ENCODE measurements at places on chromosomes 1 and 21. TPM values are rescaled to one million over a fixed set of nuclear protein-coding genes. Genes with fewer than 3 reads are reported as not detected.

Gene TTC34
- 0.04 TPM for total RNA-seq

Gene NGF
- 0.70 TPM for total RNA-seq

Gene ST6GALNAC5
- 0.09 TPM for total RNA-seq

Gene FGGY
- total RNA-seq: 3.1 TPM

Gene TMEM125
- total RNA-seq: not detected

Gene SHISAL2A
- total RNA-seq: 0.38 TPM

Gene RPTN
- not detected for total RNA-seq

Gene OR2T11
- total RNA-seq: not detected

Gene FAM3B
- not detected for total RNA-seq

Gene RXFP4
- total RNA-seq: 0.07 TPM

Gene OR2L8
- not detected for total RNA-seq

Gene LCE2A
- not detected for total RNA-seq

Gene LCE1B
- not detected for total RNA-seq

Gene CROCC
- total RNA-seq: 8.1 TPM

Gene S100A1
- 0.86 TPM for total RNA-seq

Gene CD53
- not detected for total RNA-seq

Gene LAPTM5
- 0.22 TPM for total RNA-seq

Gene FLG2
- not detected for total RNA-seq

Gene CYP2J2
- total RNA-seq: 0.12 TPM

Gene FAM177B
- not detected for total RNA-seq

Gene MYOC
- not detected for total RNA-seq

Gene LAX1
- not detected for total RNA-seq

Gene GSTM1
- total RNA-seq: not detected

Gene SLC6A9
- total RNA-seq: 15.1 TPM

Gene ERG
- total RNA-seq: 0.09 TPM

Gene SPRR1B
- not detected for total RNA-seq

Gene RAB3B
- total RNA-seq: 5.4 TPM

Gene RBM11
- total RNA-seq: not detected

Gene CR1L
- total RNA-seq: not detected

Gene KCND3
- total RNA-seq: 0.02 TPM

Gene PCP4
- total RNA-seq: not detected

Gene SPRR4
- total RNA-seq: not detected

Gene PRRX1
- not detected for total RNA-seq

Gene TOMM40L
- total RNA-seq: 11.0 TPM

Gene AXDND1
- 0.25 TPM for total RNA-seq

Gene CRP
- not detected for total RNA-seq

Gene TSHB
- not detected for total RNA-seq

Gene PTTG1IP
- total RNA-seq: 98.8 TPM

Gene NEK2
- total RNA-seq: 43.0 TPM

Gene FHAD1
- total RNA-seq: 0.54 TPM

Gene XCL2
- total RNA-seq: not detected

Gene IRF6
- 0.21 TPM for total RNA-seq

Gene MAPKAPK2
- total RNA-seq: 108 TPM

Gene LIPI
- not detected for total RNA-seq

Gene DENND2C
- total RNA-seq: 0.62 TPM

Data from A549 treated with dexamethasone at 1 μM for 4 hours (cell line).